Central memory CD8-positive, alpha-beta T cell (primary cell): ENCODE measurements at places on chromosomes 5 and 9.

DNA sequence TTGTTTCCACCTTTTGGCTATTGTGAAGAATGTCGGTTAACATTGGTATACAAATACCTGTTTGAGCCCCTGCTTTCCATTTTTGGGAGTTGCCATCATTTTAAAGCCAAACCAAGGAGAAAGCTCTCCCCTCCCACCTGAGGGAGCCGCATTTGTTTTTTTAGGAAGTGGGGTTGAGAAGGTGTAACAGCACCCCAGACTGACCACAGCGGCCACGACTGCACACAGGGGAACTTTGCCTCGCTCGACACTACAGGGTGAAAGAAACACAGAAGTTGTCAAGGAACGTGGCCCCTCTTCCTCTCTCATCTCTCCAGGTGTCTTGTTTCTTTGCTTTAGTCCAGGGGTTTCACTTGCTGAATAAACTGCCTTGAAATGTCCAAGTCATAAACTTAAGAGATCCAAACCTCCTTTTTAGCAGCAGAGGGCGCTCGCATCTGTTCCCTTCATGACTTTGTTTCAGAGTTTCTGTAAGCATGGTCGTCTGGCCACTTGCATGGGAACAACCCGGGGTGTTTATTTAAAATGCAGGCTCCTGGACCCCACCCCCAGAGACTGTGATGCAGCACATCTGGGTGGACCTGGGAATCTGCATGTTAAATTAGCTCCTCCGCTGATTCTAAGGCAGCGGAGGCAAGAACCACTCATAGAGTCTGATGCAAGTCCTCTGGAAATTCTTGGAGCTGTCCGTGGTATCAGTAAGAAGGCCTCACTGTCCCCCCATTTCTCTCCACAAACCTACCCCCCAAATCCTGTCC, 2.1 kb upstream of the TTLL11 start:
- no peak for DNase-seq

- no peak for DNase-seq
Observed at GRCh38 chr5:749101-749670, 35.3 kb downstream of the ZDHHC11B start.

GRCh38 chr5:178398901-178399700, 166.5 kb upstream of the PHYKPL start:
- DNase-seq, result no peak

DNA sequence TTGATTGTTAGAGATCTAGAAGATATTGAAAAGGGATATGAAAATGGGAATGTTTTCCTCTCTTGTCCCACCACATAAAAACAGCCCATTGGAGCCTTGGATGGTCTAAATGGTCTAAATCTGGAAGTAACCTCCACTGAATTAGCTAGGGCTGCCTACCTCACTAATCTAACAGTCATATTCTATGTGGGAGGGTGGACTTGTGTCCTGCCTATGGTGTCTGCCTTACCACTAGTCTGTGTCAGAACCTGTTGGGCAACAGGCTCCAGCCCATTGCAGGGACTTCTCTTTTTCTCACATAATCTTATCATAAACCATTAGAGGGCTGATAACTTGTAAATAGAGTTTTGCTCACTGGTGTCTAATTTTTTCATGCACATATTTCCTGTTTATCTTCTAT, 548.8 kb upstream of the CDH18 start:
- no peak for DNase-seq

- DNase-seq, result no peak
Observed at GRCh38 chr9:22424616-22425015, 22.0 kb upstream of the DMRTA1 start.

DNA sequence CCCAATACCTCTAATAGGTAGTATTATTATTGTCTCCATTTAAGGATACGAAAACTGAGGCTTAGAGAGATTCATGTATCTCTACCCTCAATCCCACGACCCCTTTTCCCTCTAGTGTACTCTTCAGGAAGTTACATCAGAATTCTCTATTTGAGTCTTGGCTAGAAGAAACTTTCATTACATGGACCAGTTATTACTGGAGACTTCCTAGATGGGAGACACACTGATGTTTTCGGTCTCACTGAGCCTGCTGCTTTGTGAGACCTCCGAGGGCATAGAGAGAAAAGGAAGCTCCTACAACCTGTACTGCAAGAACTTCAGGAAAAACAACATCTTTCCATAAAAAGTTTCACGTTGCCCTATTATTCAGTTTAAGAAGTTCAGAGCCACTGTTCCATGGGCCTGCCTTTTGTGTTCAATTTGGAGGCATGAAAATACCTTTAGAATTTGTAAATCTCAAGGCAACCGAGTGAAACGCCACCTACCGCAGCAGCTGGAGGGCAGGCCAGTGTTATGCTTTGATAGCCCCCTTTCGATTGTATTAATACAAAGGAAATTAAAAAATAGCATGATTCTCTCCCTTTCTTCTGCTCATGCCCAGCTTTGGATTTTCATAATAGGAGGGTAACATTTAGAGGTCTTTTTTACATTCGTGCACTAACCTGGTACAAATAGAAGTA, 223.3 kb downstream of the EBF1 start:
- no peak for DNase-seq
